Neural progenitor cell (in vitro differentiated cells): ENCODE measurements at places on chromosomes 2 and 18.

DNA sequence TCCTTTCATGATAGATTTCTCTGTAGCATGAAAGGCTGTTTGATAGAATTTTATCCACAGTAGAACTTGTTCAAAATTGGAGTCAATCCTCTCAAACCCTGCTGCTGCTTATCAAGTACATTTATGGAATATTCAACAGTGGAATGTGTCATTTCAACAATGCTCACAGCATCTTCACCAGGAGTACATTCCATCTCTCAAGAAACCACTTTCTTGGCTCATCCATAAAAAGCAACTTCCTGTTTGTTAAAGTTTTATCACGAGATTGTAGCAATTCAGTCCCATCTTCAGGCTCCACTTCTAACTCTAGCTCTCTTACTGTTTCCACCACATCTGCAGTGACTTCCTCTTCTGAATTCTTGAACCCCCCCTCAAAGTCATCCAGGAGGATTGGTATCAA lies 29.4 kb downstream of the PDCL3 start:
- DNase-seq, result no peak

DNA sequence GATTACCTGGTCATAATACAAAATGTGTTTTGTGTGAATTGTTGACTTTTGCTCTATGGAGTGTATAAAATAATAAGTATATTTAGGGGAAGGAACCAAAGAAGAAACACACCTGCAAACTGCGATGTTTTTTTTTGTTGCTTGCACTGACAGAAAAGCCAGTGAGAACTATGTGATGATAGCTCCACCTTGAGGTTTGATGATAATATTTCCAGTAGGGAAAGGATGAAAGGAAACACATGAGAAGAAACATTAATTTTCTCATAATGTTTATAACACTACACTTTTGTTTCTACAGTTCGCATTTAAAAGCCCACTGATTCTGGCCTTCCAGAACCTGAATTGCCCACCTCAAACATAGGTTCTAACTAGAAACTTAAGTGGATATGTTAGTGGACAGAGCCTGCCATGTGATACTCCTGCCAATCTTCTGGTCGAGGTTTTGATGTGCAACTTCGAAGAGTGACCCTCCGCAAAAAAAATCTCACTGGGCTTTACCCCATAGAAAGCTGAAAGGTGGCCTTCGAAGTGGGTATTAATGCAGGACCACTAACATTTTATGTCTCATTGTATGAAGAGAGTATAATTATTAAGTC lies 476.4 kb upstream of the SPHKAP start:
- peak; percentile 42 for DNase-seq

DNA sequence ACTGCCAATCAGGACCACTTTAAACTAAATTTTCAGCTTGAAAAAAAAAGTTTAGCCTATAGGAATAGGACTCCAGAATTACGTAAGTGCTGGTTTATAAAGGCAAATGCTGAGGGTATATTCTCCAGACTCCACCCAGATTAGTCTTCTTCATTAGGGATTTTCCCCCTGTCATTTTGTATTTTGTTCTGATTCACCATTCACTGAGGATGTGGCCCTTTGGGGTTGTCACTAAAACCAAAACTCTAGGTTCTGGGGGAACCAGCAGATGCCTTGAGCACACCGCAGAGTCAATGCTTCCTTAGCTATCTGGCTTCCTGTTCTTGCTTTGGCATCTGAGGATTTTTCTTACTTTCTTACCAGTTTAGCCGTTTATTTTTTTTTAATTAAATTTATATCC lies 10.5 kb downstream of the SCYGR4 start:
- DNase-seq, result no peak

DNA sequence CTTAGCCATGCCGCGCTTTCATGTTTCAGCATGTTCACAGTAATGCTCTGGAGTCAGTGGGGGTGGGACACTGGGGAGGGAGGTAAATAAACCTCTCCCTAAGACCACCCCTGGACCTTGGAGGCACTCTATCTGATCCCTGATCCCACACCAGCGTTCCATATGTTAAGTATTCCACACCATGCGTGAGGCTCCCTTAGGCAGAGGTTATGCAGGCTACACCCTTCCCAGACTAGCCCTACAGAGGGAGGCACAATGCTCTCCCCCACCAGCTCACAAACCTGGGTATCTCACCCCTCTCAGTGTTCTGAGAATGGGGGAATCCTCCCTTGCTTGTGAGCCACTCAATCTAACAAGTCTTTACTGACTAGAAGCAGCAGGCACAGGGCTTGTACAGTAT lies 1610.4 kb upstream of the ZEB2 start:
- no peak for DNase-seq

DNA sequence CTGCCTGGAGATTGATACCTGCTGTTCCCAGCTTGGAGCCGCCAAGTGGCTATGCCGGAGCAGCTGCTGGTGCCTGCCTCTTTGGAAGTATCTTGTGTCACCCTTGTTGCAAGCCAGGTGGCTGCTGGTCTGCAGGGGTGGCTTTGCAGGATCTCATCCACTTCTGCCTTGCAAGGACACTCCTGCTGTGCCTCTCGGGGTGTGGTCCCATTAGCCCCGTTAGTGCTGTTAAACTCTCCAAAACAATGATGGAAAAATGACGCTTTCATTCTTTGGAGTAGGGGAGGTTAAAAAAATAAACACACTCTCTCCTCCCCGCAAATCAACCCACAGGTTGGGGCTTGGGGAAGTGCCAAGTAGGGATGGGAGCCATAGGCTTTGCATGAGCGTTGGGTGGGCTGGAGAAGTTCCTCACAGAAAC lies 352.8 kb downstream of the RNF144A start:
- DNase-seq, result no peak

DNA sequence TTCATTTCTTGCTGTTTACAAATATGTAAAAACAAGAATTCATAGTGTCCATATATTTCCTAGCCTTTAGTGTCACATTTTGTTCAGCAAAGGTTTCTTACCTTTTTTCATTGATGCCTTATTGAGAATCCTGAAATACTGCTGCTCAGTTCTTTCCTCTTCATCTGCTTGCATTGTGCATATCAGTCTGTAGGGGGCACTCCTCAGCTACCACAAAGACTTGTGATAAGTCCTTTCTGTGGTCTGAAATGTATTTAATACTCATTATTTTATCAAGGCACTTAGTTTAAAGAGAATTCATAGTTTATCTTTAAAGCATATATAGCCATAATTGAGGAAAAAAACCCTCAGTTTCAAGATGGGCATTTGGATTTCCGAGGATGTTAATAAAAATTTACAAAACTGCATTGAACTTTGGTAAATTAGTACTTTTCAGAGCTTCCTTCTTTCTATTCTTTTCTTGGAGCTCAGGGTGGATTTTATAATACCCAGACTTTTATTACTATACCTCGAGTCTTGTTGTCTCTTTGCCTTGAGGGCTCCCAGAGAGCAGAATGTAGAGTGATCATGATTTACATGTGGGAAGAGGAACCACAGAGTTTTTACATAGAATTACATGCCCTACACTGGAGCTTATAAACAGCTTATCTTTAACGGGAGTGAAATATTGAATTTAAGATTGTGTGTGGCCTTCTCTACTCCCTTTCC lies 570.1 kb downstream of the PLCL1 start:
- peak; percentile 75 for DNase-seq

- peak; percentile 78 for DNase-seq
Observed at GRCh38 chr2:20179755-20180594, 45.0 kb downstream of the SDC1 start.

- peak; percentile 83 for DNase-seq
Observed at GRCh38 chr2:64646007-64646880, 7.5 kb downstream of the SERTAD2 start.

DNA sequence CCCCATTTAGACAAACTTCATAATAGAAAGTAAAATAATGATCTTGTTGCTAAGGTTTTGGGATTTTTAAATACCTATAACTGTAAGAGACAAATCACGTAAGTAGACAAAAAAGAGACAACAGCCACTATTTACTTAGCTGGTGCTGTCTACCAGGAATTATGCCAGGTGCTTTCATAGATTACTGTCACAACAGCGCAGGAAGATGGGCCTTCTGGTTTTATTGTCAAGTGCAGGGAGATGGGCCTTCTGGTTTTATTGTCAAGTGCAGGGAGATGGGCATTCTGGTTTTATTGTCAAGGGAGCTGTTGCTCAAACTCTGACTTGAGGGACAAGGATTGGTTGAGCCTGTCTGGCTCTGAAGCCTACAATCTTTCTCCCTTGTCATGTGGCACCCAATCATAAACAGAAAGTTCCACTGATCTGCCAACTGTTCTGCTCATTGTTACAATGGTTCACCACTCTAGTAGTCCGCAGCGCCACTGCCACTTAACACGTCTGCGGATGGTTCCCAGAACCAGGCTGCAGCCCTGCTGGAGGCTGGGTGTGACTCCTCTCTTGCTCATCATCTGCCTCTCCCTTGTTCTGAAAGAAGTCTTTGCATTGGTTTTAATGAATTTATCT lies 95.0 kb downstream of the RNF144A start:
- DNase-seq, result no peak

GRCh38 chr18:68960355-68960754 lies 162.5 kb downstream of the CCDC102B start:
- DNase-seq, result no peak

- DNase-seq, result peak; percentile 93
Observed at GRCh38 chr2:178522950-178523595, 42.8 kb downstream of the PLEKHA3 start.

DNA sequence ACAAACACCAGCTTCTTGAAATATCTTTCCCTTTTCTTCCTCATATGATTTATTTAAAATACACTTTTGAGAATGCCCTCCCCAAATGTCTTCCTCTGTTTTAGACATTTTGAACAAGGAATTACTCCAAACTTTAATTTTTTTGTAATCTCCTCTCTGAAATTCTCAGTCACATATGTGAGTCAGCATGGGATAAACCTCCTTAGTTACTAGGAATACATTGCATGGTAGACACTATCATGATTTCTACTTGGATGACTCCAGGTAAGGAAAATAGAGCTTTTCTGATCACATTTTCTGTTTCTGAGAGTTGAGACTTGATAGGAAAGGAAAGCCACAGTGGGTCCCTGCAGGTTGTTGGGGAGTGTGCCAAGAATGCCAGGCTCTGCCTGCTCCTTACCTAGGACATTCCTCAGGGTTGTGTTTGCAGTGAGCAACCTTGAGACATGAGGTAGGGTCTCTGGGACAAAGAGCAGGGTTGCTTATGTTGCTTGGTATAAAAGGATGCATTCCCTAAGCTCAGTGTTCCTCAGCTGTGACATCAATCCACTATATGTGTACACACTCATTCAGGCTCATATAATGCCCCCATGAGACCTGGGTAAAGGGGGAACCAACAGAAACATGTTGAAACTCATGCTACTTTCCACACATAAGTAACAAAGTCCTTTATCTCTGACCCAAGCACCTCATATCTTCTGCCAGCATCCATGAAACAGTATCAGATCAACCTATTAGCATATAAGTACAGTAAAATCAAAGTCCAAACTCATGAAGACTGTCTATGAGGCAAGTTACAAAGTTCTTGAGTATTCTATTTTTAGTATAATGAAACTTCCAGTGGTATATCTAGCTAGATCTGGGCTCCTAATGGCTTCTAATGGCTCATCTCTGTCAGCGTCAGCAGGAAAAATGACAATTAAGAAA lies 112.8 kb upstream of the SCN1A start:
- no peak for DNase-seq

GRCh38 chr18:9329471-9329870 lies 5.1 kb upstream of the TWSG1 start:
- DNase-seq, result no peak

DNA sequence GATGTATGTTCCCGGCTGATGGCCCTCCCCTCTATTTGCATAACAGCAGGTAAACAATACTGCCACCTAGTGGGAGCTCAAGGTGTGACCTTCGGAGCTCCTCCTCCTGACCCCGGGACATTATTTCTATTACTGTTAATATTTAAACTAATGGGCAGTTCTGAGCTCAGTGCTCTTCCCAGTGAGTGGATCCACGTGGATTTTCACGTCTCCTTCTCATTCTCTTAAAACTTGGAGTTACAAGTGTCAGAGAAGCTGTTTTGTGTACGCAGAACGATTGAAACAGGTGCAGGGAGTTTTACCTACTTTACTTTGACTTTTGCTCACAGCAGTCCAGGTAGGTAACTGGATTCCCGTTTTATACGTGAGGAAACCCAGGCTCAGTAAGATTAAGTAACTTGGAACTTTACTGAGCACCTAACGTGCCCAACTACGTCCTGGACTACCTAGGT lies 127.3 kb downstream of the PRKCE start:
- peak; percentile 52 for DNase-seq

DNA sequence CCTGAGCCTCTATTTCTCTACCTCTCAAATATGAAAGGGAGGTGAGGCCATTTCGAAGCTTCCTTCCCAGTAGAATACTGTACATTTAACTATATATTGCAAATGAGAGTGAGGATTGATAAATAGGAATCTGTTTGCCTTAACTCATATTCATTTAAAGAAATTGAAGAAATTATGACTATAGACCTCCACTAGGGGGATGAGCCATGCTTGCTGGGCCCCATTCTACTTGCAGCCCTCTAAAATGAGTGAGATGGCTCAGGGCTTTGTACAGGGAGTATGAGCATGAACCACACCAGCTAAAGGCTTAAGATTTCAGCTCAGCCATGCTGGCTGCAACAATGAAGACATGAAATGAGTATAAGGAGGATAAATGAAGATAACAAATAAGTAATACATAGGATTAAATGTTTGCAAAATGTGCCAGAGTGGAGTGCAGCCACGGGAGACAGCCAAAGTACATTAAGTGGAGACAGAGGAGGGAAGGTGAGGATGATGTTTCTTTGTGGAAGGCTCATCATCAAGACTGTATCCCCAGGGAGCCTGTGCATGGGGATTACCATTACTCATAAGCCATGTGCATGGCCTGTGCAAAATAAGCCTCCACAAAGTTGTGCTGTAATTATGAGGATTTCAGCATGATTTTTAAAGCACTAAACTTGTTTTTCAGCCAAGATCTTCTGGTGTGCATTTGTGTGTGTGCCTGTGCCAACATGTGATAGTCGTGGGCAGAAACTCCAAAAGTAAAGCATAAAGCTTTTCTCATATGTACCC lies 300.8 kb downstream of the CNTNAP5 start:
- DNase-seq, result no peak

DNA sequence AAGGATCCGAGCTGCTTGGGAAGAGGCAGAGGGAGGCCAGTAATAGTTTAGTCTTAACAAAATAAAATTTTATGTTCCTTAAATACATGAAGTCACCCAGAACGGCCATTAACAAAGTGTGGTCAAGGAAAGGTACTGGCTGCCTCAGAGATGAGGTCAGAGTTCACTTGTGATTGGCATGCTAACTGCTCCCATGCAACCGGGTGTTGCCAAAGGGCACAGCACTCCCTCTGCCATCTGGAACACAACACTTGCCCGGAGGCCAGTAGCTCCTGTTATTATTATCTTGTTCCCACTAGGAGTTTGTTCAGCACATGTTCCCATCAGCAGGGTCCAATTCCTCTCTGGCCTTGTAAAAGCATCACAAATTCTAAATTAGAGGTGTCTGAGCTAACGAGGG lies 207.0 kb downstream of the CYP26B1 start:
- no peak for DNase-seq

GRCh38 chr2:176566961-176567360 lies 297.7 kb downstream of the MTX2 start:
- no peak for DNase-seq

- DNase-seq, result no peak
Observed at GRCh38 chr2:121490584-121491133, 40.0 kb upstream of the RNU4ATAC start.
